OCI-M1 (cell line): ENCODE measurements at places on chromosomes 7 and 10.

GRCh38 chr10:69786791-69787190, 14.9 kb upstream of the COL13A1 start:
- no peak for DNase-seq

DNA sequence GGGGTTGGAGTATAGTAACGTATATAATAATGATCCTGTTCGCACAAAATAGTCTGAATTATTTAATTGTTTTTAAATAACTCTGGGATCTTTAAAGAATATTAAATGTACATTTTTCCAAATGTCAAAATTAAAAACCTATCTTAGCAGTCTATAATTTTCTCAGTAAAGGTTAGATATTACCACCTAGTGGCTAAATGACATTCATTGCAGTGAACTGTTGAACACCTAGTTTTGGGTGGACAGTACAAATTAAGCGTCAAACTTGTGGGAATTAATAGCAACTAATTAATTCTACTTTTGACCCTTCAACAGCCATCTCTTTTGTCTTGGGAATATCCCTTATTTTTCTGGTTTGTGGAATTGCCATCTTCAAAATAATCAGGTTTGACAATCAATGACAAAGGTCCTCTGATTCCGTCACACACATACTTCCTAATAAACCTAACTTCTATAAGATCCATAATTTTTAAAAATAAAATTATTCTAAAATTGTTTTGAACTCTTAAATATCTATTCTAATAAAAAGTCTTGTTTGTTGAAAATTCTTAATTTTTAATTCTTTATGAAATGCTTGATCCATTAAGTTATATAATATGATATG, 165.7 kb downstream of the SEMA3D start:
- DNase-seq = peak; percentile 53

GRCh38 chr10:91931526-91932190, 8.1 kb downstream of the BTAF1 start:
- no peak for DNase-seq

DNA sequence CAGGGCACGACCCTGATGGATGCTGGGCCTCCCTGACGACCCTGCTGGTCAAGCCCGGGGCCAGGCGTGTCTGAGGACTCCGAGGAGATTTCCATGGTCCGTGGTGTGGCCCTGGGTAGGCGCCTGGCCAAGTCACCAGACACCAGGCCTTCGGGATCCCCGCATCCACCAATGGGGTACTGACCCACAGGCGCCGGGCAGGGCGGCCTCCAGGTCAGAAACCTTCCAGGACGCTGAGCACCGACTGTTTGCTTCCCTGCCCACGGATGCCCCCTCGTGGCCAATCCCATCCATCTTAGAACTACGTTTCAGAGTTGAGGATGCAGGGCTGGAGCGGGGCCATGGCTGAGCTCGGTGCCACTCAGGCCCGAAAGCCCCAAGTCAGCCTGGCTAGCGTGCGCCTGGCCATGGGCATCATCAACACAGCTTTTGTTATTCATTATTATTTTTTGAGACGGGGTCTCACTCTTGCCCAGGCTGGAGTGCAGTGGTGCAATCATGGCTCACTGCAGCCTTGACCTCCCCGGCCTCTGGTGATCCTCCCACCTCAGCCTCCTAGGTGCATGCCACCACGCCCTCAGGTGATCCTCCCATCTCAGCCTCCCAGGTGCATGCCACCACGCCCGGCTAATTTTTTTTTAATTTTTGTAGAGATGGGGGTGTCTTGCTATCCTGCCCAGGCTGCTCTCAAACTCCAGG, 7.1 kb upstream of the AMZ1 start:
- DNase-seq = peak; percentile 53

DNA sequence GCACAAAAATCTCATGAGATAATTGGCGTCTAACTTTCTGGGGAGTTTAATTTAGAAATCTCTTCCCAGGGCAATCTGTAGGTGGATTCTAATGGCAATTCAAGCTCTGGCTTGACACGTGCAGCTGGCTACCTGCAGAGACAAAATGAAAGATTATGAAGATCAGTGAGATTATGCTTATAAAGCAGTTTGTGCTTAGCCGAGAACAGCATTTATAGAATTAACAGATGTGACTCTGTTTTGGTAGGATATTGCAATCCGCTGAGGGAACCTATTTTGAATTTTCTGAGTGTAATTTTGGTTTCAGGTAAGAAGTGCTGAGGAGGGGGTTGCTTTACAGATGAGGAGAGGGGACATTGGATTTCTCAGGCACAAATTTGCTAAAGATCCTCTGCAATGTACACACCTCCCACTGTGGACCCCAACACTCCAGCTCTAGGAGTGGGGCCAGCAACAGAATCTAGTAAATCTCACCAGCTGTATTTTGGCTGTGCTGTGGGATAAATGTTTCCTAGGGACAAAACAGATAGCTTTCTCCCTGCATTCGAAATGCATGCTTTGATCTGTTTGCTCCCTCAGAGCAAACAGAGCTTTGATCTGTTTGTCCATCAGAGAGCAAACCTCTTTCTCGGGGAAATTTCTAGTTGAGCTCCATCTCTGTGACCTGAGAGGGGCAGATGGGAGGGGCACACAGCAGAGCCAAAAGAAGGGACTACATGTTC, 7.4 kb downstream of the GJD4 start:
- DNase-seq = no peak

DNA sequence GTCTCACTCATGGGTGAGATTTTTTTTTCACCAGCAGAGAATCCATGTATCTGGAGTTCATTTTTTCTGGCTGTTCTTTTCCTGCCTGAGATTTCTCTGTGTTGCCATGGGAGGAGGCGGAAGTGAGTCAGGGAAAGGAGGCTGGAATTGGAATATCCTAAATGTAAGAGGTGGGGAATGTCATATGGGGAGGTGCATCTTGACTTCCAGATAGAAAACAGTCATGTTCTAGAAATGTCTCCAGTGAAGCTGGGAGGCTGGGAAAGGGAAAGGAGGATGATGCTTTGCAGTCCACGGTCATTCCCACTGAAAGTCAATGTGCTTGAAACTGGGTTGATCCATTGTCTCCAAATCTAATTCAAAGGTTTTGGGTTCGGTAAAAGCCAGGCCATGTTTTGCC, 39.7 kb upstream of the HPS1 start:
- no peak for DNase-seq

DNA sequence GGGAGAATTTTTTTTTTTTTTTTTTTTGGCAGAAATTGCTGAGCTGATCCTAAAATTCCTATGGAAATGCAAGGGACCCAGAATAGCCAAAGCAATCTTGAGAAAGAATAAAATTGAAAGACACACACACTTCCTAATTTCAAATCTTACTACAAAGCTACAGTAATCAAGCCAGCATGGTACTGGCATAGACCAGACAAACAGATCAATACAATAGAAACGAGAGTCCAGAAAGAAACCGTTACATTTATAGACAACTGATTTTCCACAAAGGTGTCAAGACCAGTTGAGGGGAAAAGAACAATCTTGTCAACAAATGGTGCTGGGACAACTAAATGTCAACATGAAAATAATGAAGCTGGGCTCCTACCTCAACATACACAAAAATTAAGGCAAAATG, 34.5 kb downstream of the LARP4B start:
- DNase-seq = no peak

GRCh38 chr7:101922631-101923601, 105.5 kb downstream of the CUX1 start:
- no peak for DNase-seq

DNA sequence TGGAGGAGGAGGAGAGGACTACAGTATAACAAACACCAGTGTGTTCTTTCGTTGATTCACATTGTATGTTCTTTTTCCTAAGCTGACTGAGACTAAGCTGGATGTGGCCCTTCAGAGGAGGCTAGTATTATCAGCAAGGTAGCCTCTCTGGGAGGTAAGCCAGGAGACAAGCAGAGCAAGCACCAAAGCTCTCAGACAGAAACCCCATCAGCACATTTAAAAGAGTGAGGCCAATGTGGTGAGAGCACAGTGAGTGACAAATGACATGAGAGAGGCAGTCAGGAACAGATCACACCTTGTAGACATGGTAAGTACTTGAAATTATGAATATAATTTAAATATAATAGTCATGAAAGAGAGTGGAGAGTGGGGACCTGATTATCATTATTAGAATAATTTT, 107.6 kb downstream of the KMT2C start:
- no peak for DNase-seq

DNA sequence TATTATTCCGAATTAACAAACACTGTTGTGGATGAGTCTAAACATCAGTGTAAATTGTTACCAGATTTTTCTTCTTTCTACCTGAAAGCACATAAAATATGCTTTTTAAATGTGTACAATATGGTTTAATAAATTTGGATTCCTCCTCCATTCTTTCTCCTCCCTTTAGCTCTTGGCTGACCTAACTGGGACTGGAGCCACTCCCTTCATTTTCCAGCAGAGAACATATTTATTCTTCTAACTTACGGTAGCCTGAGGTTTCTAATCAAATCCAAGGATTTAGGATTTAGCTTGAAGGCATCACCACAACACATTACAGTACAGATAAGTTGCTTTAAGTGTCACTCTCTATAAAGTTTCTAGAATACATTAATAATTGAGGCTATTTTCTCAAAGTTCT, 88.2 kb upstream of the SEMA3C start:
- no peak for DNase-seq

- DNase-seq = no peak
Observed at GRCh38 chr7:135388616-135389015, 121.3 kb downstream of the CNOT4 start.

DNA sequence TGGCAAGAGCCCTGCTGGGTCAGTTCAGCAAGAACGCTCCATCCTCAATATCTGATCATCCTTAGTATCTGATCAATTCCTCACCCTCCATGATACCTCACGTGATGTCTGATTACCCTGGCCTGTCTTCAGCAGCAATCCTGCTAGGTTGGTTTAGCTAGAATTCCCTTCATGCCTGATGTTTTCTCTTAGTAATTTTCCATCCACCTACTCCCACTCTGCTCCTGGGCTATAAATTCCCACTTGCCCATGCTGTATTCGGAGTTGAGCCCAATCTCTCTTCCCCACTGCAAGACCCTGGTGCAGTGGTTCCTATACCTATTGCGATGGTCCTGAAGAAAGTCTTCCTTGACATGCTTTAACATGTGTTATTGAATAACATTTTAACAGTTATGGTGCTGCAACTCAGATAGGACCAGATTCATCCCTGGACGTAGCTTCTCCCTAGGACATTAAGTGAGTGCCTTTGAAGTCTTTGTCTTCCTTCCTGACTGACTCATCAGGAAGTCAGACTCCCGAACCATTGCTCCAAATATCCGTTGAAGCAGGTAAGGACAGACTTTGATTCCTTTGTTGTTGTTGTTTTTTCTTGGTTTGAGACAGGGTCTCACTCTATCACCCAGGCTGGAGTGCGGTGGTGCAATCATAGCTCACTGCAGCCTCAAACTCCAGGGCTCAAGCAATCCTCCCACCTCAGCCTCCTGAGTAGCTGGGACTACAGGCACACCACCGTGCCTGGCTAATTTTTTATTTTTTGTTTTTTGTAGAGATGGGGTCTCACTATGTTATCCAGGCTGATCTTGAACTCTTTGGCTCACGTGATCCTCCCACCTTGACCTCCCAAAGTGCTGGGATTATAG, 29.4 kb upstream of the CLDN3 start:
- no peak for DNase-seq

DNA sequence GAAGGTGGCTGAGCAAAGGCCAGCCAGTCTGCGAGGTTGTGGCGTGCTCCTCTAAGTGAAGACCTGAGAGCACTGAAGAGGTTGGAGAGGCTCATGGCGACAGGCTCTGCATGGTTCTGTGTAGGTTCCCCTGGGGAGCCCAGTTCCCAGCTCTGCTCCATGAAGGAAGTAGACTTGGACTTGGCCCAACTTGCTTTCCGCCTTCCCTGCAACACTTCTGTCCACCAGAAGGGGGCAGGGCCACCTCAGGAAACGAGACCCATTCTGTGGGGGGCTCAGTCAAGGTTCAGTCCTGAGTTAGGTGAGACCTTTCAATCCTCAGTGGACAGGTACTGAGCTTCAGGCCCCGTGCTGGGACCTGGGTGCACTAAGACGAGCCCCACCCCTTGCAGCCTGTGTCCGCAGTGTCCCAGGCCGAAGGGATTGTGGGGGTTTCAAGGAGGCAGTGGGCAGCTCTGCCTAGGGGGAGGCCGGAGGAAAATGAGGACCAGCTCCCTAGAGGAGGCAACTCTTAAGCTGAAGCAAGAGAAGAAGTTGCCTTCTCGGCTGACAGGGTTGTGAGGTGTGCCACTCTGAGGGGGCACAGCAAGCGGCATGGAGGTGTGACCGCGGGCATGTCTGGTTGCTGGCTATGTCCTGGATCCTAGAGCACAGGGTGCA, 15.0 kb upstream of the PCBD1 start:
- DNase-seq = peak; percentile 60

DNA sequence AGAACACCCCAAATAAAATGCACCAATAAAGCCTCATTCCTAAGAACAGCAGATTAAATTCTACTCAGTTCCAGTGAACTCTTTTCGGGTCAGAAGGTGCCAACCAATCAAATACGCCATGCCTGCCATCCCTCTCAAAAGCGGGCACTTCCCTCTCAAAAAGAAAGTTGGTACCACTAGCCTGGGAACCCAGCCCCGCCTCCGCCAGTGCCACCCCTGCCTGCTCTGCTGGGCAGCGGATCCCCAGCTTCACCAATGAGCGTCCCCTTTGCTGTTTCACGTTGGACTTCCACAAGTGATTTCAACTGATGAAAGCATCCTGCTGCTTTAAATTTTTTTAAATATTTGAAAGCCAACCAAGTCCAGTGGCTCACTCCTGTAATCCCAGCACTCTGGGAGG, 33.2 kb upstream of the PROSER2 start:
- no peak for DNase-seq

GRCh38 chr7:11970132-11970531, 138.1 kb upstream of the THSD7A start:
- DNase-seq = no peak

GRCh38 chr10:114278140-114278883, 39.3 kb downstream of the VWA2 start:
- no peak for DNase-seq

GRCh38 chr10:67119651-67120050, 193.8 kb downstream of the LRRTM3 start:
- no peak for DNase-seq

GRCh38 chr10:99297033-99297432, 32.1 kb upstream of the CNNM1 start:
- no peak for DNase-seq

DNA sequence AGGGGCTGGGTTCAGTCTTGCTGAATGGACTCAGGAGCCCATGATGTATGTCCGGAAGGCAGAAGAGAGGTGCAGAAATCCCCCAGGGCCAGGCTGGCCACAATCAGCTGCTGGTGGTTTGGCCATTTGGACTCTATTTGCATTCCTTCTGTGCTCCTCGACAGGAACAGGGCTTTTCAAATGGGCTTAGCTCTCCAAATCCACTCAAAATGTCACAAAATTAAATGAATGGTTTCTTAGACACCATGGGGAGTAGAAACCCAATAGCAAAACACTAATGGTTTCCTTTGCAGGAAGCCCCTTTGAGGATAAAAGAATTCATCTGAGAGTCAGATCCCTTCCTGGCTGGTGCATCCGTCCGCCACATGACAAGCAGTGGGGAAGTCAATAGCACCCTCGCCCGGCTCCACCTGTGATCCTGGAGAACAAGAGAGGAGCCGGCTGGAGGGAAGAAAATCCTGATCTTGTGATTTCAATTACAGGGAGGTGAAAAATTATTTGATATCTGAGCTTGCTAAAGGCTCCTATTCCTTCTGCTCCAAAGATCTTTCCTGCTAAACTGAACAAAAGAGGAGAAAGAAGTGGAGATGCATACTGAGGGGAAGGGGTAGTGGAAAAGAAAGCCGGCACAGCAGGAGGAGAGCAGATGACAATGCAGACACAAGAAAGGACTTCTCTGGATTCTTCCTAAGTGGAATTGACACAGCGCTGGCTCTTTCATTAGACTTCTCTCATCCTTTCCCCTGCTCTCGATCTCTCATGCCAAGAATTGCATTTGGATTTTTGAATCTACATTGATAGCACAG, 190.7 kb downstream of the C7orf25 start:
- no peak for DNase-seq
